Muscle of arm (tissue), 14 donors: ENCODE measurements at places on chromosomes 6 and 20. TPM values are rescaled to one million over a fixed set of nuclear protein-coding genes. Genes with fewer than 3 reads are reported as not detected.

GRCh38 chr20:22921595-22922421 lies 113.3 kb upstream of the SSTR4 start:
- no peak for DNase-seq

GRCh38 chr20:41601742-41602141 lies 16.4 kb downstream of the CHD6 start:
- no peak for DNase-seq

DNA sequence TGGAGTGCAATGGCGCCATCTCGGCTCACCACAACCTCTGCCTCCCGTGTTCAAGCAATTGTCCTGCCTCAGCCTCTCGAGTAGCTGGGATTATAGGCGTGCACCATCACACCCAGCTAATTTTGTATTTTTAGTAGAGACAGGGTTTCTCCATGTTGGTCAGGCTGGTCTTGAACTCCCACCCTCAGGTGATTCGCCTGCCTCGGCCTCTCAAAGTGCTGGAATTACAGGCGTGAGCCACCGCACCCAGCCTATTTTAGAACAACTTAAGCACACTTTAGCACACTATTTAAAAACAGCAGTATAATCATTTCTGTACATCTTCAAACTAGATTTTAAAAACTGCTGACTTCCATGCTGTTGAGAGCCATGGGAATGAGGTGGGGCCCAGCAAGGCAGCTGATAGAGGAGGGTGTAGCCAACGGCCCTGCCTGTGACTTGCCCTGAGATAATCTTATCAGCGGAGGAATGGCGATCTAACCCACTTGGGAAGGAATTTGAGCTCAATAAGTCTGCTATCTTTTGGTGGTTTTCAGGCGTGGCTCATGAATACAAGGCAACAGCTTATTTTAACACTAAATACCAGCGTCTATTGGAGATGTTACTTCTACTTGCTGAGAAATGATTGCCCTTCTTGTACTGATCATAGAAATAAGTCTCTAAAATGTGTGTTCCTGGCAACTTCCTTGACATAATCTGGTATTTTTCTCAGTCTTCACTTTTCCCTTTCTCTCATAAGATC lies 12.1 kb downstream of the ZDHHC14 start:
- no peak for DNase-seq

DNA sequence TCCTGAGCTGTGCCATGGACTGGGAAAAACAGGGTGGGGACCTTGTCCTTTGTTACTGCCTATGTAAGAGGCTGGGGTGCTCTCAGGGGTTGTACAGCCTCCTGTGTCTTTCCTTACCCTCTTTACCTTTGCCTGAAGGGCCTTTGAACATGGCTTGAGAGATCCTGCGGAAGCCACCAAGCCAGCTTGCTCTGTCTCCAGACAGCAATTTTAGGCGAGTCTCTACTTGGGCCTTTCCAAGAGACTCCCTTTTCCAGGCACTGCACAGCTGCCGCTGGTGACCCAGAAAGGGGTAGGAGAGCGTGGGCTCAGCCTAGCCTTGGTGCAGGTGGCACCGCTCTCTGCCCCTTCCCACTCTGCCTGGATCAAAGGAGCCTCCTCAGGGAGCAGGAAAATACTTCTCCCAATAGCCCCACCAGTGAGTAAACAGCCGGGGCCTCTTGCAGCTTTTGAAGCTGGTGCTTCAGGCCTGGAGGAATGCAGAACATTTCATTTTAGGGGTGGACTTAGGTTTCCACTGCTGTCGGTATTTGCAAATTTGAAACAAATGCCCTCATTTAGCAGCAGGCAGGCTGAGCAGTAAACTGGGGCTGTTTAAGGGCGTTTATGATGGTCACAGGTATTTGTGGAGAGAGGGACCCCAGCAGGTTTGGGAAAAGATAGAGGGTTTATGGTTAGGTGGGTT lies 13.9 kb downstream of the PTK7 start:
- DNase-seq = no peak

DNA sequence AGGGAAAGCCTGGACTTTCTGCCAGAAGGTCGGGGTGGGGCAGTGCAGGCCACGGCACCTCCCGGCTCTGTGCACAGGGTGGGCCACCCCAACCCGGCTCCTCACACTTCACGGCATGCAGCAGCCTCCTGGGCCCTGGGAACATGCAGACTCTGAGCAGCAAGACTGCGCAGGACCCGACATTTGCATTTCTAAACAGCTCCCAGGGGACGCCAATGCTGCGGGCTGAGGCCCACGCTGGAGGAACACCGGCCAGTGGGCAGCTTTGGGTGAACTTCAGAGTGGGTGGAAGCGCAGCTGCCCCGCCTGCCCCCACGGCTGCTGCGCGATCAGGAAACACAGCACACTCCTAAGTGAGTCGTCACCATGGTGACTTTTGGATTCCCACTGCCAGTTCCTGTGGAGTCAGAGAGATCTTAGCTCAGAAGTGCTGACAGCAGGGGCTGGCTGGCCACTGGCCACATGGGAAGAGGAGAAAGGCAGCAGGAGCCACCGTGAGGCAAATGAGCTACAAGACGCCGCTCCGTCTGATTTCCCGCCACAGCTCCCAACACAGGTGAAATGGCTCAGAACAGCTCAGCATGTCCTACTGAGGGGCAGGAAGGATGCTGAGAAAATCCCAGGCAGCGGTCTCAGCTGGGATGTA lies 52.1 kb downstream of the RNASET2 start:
- no peak for DNase-seq

GRCh38 chr20:62475027-62475771 lies 596 bp downstream of the GATA5 start:
- DNase-seq = no peak

Gene ENPP1
- polyA plus RNA-seq = 25.7 TPM

Gene EBF4
- polyA plus RNA-seq = 7.7 TPM

Gene FAM217A
- not detected for polyA plus RNA-seq

Gene IL17F
- not detected for polyA plus RNA-seq
